NCI-H510A treated with DMSO at 0.1 percent for 48 hours (cell line): ENCODE measurements at places on chromosomes 4 and X.

GRCh38 chr4:47899639-47900038 is 14.7 kb downstream of the NFXL1 start:
- DNase-seq: no peak

GRCh38 chrX:138349351-138349750 is 362.2 kb downstream of the FGF13 start:
- DNase-seq: no peak

- DNase-seq: no peak
Measured at GRCh38 chrX:24526616-24527015, 61.5 kb downstream of the PDK3 start.

- no peak for DNase-seq
Measured at GRCh38 chr4:177964061-177964460, 521.8 kb upstream of the AGA start.

GRCh38 chr4:647481-647880 is 22.1 kb downstream of the PDE6B start:
- no peak for DNase-seq

- no peak for DNase-seq
Measured at GRCh38 chr4:83342476-83342875, 7.8 kb upstream of the HPSE start.

DNA sequence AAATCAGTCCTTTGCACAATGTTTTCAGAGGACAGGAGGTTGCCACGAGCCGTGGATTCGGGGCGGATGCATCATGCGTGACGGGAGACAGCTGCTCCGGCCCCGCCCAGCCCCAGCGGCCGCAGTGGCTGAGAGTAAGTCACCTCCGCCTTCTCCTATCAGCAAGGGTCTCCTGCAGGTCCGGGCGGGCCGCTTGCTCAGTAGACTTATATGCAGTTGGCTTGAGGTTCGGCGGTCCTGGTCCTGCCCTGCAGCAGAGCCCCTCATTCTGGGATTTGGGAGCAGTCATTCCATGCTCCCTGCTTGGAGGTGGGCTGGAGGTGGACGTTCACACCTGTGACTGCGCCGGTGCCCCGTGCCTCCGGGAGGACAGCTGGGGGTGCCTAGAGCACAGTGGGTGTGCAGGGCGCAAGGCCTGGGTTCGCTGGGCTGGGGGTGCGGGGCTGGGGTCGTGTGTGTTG is 86.3 kb upstream of the ADRA2C start:
- DNase-seq: no peak

- no peak for DNase-seq
Measured at GRCh38 chr4:145283909-145284308, 103.5 kb upstream of the OTUD4 start.

DNA sequence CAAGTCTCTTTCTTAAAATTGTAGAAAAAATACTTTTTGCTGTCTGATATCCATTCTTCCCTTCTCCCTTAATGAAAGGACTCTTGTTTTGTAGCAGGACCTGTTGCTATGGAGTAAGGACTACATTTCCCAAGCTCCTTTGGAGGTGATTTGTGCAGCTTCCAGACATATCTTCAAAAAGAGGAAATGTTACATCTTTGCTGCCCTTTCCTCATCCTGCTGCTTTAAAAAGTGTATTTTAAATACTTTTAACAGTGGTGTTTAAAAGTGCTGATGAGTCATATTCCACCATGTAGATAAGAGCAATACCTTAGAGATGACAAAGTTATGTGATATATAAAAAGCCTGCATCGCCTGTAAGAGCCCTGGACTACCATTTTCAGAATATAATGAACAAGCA is 98.7 kb downstream of the CFAP299 start:
- no peak for DNase-seq

GRCh38 chr4:38948551-38948950 is 80.9 kb downstream of the FAM114A1 start:
- DNase-seq: no peak

GRCh38 chr4:7272404-7272803 is 80.1 kb downstream of the SORCS2 start:
- DNase-seq: no peak

DNA sequence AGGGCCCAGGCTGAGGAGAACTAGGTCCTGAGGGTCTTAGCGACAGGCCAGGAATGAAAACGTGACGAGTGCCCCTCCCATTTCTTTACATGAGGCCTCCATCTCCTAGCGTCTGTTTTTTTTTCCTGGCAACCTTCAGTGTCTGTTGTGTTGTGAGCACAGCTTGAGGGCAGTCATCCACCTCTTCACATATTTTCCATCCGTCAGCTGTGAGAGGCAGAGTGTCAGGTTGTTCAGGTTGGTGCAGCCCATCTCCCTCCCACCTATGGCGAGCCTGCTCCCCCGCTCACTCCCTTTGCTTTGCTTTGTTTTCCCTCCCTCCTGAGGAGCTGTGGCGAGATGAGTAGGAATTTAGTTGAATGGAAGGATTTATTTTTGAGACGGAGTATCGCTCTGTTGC is 51.7 kb upstream of the CHRNA9 start:
- no peak for DNase-seq

- no peak for DNase-seq
Measured at GRCh38 chr4:55768291-55768690, 51.3 kb upstream of the EXOC1L start.

GRCh38 chrX:71543316-71543715 is 10.4 kb downstream of the OGT start:
- no peak for DNase-seq

DNA sequence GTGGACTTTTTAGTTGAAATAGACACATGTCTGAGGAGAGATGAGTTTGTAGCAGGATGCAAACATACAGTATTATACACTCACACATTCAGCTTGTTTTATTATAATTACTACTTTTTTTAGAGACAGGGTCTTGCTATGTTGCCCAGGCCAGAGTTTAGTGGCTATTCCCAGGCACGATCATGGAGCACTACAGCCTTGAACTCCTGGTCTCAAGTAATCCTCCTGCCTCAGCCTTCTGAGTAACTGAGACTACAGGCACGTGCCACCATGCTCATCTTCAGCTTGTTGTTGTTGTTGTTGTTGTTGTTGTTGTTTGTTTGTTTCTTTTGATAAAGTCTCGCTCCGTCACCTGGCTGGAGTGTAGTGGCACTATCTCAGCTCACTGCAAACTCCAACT is 94.7 kb upstream of the ACSL4 start:
- DNase-seq: no peak

- DNase-seq: no peak
Measured at GRCh38 chr4:958314-958665, 15.1 kb downstream of the DGKQ start.

DNA sequence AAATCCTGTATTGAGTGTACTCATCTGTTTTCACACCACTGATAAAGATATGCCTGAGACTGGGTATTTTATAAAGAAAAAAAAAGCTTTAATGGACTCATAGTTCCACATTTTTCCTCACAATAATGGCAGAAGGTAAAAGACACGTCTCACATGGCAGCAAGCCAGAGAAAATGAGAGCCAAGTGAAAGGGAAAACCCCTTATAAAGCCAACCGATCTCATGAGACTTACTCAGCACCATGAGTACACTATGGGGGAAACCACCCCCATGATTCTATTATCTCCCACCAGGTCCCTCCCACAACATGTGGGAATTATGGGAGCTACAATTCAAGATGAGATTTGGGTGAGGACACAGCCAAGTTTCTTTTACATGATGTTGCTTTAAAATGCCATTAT is 171.9 kb downstream of the GALNTL6 start:
- DNase-seq: no peak

GRCh38 chr4:121801715-121802075 is 572 bp downstream of the EXOSC9 start:
- DNase-seq: no peak

- no peak for DNase-seq
Measured at GRCh38 chr4:3403348-3403906, 38.3 kb upstream of the HGFAC start.

DNA sequence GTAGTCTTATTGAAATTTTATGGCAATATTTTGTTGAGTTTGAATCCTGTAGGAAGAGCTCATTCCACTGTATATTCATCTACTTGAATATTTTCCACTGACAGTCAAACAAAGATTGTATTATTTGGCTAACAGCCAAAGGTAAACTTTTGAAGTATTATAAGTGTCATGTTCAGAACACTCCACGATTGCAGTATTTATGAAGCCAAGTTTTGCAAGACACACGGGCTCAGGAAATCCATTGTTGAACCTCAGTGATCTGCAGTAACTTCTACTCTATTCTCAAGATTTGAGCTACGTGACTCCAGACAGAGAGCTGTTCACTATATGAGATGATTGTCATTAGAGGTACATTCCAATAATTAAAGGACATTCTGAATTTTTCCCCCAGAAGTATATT is 302.7 kb upstream of the ADGRL3 start:
- peak; percentile 52 for DNase-seq

DNA sequence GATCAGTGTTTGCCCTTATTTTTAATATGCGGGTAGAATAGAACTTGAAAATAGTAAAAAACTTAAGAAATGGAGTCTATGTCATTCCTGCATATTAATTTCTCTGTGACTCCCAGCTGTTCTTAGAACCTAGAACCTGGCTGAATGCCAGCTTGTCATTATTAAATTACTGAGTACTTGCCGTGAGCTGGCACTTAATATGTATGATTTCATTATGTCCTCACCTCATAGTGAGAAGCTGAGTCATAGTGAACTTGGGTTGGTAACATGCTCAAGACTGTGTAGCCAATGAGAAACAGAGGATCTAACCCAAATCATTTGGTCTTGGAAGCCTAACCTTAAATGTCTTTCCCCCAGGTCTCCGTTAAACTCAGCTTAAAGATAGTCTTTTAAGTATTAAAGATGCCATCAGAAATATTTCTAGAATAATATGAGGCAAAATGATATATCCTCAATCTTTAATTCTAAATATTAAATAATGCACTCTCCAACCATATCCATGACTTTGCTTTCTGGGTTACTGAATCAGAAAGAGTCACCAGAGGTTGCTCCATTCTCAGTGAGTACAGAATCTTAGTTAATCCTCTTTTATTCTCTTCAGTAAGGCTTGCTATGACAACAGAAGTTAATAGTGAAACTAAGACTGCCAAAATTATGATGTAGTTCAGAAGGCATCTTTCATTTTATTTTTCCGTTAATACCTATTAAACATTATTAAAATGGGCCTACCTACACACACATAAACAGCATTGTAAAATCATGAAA is 58.6 kb upstream of the TLL1 start:
- no peak for DNase-seq

- DNase-seq: no peak
Measured at GRCh38 chrX:55118574-55118973, 29.8 kb downstream of the PAGE2 start.

- DNase-seq: no peak
Measured at GRCh38 chr4:5021546-5021945, 2.3 kb upstream of the CYTL1 start.

GRCh38 chrX:12894074-12895030 is 12.1 kb upstream of the TLR8 start:
- DNase-seq: no peak

GRCh38 chr4:168694667-168695066 is 197.8 kb downstream of the PALLD start:
- DNase-seq: no peak

DNA sequence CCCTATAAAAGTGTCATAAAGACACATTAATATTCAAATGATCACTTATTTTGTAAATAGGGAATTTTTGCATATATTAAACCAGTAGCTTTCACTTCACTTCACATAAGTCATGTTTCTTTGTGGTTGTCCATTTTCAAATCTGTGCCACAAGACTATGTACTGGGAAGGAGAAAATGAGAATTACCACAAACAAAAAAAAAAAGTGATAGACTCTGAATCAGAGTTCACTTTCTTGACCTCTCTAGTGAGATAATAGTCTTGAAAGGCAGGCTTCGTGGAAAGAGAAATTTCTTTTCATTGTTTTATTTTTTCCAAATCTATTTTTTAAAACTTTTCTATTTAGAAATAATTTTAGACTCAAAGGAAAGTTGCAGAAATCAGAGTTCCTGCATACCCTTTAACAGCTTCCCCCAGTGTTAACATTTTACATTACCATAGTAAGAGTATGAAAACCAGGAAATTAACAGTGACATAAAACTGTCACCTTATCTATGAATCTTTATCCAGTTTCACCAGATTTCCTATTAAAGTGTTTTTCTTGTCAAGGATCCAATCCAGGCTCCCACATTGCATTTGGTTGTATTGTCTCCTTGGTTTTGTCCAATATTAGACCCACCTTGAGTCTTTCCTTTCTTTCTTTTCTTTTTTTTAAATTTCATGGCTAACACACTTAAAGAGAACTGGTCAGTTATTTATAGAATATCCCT is 215.4 kb upstream of the PGRMC2 start:
- no peak for DNase-seq

- peak; percentile 0 for DNase-seq
Measured at GRCh38 chrX:41384051-41384705, 50.2 kb downstream of the DDX3X start.

DNA sequence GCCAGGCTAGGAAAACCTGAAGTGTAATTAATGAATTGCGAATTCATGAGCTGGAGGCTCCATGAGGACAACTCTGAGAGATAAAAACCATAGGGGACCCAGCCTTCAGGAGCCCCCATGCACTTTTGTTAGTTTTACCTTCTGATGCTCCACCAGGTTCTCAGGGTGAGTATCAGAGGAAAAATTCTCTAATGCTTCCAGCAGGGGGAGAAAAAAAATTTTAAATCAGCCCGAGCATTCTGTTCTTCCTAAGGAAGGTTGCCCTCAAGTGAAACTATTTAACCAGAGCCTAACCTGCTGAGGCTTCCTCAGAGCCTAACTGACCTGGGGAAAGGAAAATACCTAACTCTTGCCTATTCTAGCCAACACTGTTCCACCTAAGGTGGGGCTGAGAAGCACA is 552.6 kb downstream of the PPARGC1A start:
- DNase-seq: no peak

GRCh38 chrX:555725-556666 is 74.6 kb upstream of the SHOX start:
- DNase-seq: no peak

DNA sequence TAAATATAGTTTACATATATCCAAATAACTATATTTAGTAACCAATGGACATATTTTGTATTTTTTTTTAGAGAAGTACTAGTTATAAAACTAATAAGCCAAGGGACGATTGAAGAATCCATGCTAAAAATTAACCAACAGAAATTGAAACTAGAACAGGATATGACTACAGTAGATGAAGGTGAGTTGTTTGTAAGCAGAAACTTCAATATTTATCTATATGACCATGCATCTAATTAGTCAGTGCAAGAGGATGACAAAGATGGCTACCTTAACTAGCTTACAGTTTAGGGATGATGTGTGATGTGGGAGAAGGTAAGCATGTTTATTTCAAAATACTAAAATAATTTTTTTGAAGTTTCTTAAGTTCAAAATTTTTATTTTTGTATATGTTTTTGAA is 57.7 kb downstream of the HPGDS start:
- DNase-seq: no peak

- DNase-seq: peak; percentile 61
Measured at GRCh38 chr4:93791570-93792195, 36.9 kb upstream of the ATOH1 start.

DNA sequence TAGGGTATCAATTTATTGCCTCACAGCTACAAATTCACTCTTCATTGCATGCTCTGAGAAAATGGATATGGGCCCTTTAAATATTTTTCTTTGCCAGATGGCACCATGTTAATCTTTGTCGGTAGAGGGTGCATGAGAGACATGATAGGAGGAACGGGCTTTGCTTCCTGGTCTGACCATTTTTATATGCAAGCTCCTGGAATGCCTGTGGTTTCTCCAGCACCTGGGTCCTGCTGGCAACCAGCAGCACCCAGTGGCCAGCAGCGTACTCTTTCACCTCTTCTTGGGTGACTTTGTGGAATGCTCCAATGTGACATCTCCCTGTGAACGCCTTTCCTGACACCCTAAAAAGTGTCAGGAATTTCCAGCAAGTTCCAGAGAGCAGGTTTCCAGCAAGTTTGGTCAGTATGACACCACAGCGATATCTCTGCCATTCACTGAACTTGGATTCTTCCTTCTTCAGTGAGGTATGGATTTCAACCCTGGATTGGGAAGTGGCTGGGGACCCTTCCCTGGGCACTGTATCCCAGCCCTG is 140.3 kb upstream of the PGRMC2 start:
- DNase-seq: peak; percentile 72
